H7 (cell line): ENCODE measurements at places on chromosomes 6 and 20. TPM values are rescaled to one million over a fixed set of nuclear protein-coding genes. Genes with fewer than 3 reads are reported as not detected.

ADGRF5 gene
- total RNA-seq, result under 0.01 and 1.0 TPM in 2 replicates

HFE gene
- 0.38 and 0.81 TPM in 2 replicates for total RNA-seq

NRSN1 gene
- not detected in 2 replicates for total RNA-seq

DLK2 gene
- 0.33 and 0.42 TPM in 2 replicates for total RNA-seq

PPIL6 gene
- total RNA-seq, result 0.35 TPM in 1 of 2 replicates, not detected in the other

IL20RA gene
- 0.26 and 0.28 TPM in 2 replicates for total RNA-seq

TP53TG5 gene
- not detected in 2 replicates for total RNA-seq

SEMG1 gene
- total RNA-seq, result 0.31 and 0.81 TPM in 2 replicates

ZC2HC1B gene
- total RNA-seq, result not detected in 2 replicates

ZBTB12 gene
- total RNA-seq, result 7.9 and 8.7 TPM in 2 replicates

ZSCAN12 gene
- total RNA-seq, result 4.6 and 7.1 TPM in 2 replicates

SHLD1 gene
- 2.0 and 3.6 TPM in 2 replicates for total RNA-seq

SIGLEC1 gene
- total RNA-seq, result not detected in 2 replicates

DEFB124 gene
- not detected in 2 replicates for total RNA-seq

PACRG gene
- total RNA-seq, result 0.07 and 0.52 TPM in 2 replicates

PRR18 gene
- 0.07 and 0.11 TPM in 2 replicates for total RNA-seq

ARMC2 gene
- 1.3 and 2.6 TPM in 2 replicates for total RNA-seq
